ENCODE measurements at places on chromosomes 1 and 21. TPM values are rescaled to one million over a fixed set of nuclear protein-coding genes. Genes with fewer than 3 reads are reported as not detected.

Gene RPF1
- total RNA-seq: 14.1 TPM

Gene GPR3
- 0.09 TPM for total RNA-seq

DNA sequence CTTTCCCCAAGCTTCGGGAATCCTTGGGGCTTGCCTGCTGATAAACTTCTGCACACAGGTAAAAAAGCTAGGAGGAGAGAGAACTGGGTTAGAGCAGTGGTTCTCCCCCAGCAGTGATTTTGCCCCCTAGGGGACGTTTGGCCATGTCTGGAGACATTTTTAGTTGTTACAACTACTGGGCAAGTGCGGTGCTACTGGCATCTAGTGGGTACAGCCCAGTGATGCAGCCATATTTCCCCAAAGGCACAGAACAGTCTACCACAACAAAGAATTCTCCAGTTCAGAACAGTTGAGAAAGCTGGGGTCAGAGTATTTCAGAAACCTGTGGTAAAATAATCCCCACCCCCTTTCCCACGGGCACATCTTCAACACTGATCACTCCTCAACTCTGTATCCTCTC is 41.3 kb downstream of the LRRC71 start:
- no peak overlapping the region for H3K4me3 ChIP-seq
- H3K27ac ChIP-seq: no peak overlapping the region
- H3K4me1 ChIP-seq: no peaks in the 10 kb centered on the region

DNA sequence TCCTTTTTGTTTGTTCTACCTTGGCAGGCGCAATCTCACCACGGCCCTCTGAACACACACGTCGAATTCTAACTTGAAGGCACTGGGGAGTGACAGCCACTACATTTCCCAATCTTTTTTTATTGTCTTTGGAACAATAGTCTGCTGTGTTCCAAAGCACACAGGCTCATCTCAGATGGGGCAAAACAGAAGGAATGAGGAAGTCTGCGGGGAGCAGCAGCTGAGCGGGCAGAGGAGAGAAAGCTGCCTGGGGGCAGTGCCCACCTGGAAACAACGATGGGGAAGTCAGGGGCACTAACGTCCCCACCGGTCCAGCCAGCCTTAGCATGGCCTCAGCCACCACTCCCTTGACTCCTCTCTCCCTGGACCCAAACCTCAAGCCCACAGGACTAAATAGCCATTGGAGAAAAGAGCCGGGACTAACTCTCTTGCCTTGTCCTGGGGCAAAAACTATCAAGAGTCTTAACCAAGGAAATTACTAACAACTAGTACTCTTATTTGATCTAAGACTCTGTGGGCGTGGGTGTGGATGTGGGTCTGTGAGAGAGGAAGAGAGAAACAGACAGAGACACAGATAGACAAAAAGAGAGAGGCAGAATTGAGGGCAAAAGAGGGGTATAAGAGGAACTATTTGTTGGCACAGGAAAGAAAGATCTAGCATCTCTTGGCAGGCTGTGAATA is 34.2 kb downstream of the SYF2 start:
- H3K27ac ChIP-seq: peak overlapping the region; percentile 64
- no peaks in the 10 kb centered on the region for H3K27me3 ChIP-seq
- no peak for DNase-seq
- H3K4me1 ChIP-seq: no peaks in the 10 kb centered on the region

- no peaks in the 10 kb centered on the region for H3K4me1 ChIP-seq
- H3K4me3 ChIP-seq: no peak overlapping the region
- no peak for DNase-seq
Measured at GRCh38 chr1:71350805-71351204, 270.0 kb upstream of the ZRANB2 start.

DNA sequence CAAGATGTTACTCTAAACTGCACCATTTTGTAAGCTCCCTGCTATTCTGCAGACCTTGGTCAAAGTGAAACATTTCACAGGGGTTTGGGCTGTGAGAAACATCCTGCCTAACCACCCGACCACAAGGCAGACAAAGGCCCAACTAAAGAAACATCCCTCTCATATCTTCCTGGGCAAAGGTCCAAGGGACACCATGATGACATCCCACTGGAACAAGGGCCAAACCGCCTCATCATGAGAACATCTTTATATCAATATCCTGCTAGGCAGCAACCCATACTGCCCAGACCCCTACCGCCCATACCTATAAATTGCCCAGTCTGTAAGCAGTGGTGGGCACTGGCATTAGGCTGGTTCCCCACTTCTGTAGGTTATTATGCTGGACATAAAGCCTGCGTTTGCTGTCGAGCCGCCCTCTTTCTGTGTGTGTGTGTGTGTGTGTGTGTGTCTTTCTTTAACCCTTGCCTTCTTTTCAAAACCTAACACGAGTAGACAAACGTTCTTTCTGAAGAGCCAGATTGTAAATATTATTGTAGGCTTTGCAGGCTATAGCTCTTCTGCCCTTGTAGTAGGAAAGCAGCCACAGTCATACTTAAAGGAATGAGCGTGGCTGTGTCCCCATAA is 1.0 kb upstream of the PPIE start:
- no peak overlapping the region for H3K4me3 ChIP-seq
- no peaks in the 10 kb centered on the region for H3K36me3 ChIP-seq
- DNase-seq: no peak

DNA sequence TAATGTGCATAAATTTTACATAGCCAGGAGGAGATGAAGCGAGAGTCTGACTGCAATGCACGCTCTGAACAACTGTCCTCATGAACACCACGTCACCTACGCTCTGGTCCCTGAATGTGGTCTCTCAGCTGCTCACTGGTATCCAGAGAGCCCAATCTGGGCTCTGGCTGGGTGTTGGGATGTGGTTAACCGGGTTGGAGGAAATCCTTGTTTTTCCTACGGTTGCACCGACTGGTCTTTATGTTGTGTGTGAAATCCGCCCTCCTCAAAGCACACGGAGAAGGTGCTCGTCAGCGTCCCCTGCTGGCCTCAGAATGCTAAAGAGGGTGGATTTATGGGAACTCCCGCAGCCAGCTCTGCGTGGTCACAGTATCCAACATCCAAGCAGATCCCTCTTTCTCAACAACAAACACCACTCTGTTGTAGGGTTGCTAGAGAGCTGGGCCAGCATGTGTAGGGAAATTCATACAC is 51.8 kb upstream of the FAM89A start:
- H3K4me3 ChIP-seq: no peak overlapping the region
- no peak overlapping the region for H3K27ac ChIP-seq
- no peaks in the 10 kb centered on the region for H3K4me1 ChIP-seq

- H3K4me1 ChIP-seq: peaks cover 9% of the 10 kb centered on the region
- no peak for DNase-seq
- no peaks in the 10 kb centered on the region for H3K27me3 ChIP-seq
- no peak overlapping the region for H3K4me3 ChIP-seq
Measured at GRCh38 chr1:83697961-83698360, 301.0 kb downstream of the TTLL7 start.

DNA sequence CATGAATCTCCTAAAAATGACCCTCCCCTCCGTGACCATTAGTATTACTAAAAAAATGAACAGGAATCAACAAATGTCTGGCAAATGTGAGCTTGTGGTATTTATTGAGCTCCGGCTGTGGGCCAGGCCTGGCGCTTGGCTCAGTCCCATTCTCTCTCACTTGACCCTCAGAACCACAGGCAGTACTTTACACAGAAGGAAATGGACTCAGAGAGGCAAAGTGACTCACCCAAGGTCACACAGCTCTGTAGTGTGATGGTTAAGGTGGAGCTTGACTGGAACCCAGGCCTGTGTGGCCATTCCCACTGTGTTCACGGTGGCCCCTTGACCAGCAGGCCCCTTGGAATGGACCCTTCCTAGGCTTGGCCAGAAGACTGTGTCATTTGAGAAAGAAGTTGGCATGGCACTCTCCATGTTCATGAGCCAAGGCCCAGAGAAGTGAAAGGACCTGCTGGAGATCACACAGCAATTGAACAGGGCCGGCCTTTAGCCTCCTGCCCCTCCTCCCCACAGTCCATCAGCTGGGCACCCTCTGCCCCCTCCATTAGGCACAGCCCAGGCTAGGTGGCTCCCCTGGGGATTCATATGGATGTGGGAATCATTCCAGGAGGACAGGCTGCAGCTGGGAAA is 32.1 kb downstream of the FAM151A start:
- H3K4me1 ChIP-seq: no peaks in the 10 kb centered on the region
- H3K36me3 ChIP-seq: no peaks in the 10 kb centered on the region
- H3K27me3 ChIP-seq: no peaks in the 10 kb centered on the region
- no peak for DNase-seq

GRCh38 chr1:93521618-93522017 is 73.7 kb downstream of the FNBP1L start:
- H3K36me3 ChIP-seq: no peaks in the 10 kb centered on the region
- no peak overlapping the region for H3K4me3 ChIP-seq
- no peaks in the 10 kb centered on the region for H3K27me3 ChIP-seq
- no peak overlapping the region for H3K27ac ChIP-seq
- no peaks in the 10 kb centered on the region for H3K4me1 ChIP-seq
- DNase-seq: no peak

GRCh38 chr1:161066694-161067093 is 3.0 kb downstream of the ARHGAP30 start:
- H3K4me1 ChIP-seq: no peaks in the 10 kb centered on the region
- DNase-seq: no peak
- no peak overlapping the region for H3K27ac ChIP-seq
- no peaks in the 10 kb centered on the region for H3K27me3 ChIP-seq
- H3K36me3 ChIP-seq: no peaks in the 10 kb centered on the region
- H3K4me3 ChIP-seq: no peak overlapping the region

DNA sequence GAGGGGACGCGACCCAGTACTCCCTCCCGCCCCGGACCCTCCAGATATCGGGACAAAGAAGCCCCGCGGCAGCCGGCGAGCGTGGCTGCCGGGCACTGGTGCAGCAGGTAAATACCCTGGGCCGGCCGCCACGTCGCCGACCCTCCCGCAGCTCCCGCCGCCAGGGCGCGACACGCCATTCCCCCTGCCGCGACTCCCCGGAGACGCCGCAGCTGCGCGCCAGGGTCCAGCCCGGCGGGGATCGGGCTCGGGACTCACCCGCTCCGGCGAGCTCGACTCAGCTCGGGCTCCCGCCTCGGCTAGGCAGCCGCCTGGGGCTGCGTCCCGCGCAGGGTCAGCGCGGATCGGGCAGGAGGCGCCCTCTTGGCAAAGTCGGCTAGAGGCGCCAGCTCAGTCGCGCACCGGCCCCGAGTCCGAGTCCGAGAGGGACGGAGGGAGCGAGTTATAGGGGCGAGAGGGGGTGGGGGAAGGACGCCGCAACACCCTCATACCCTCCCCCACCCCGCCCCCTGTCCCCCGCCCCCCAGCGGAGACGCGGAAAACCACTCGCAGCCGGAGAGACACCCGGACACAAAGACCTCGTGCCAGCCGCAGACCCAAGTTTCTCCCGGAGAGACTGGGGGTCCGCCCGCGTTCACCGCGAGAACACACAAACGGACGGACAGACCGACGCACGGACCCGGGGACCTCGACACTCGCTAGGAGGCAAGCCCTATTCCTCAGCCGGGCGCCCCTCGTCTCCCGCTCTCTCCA is 985 bp downstream of the SYT6 start:
- H3K36me3 ChIP-seq: no peaks in the 10 kb centered on the region
- H3K27ac ChIP-seq: no peak overlapping the region
- no peaks in the 10 kb centered on the region for H3K27me3 ChIP-seq
- no peak for DNase-seq
- no peaks in the 10 kb centered on the region for H3K4me1 ChIP-seq

All from pancreas (tissue), 10 donors.